ENCODE measurements at places on chromosomes 3 and 15.

GRCh38 chr3:32495609-32496008 is 7.0 kb downstream of the CMTM6 start:
- DNase-seq = no peak

DNA sequence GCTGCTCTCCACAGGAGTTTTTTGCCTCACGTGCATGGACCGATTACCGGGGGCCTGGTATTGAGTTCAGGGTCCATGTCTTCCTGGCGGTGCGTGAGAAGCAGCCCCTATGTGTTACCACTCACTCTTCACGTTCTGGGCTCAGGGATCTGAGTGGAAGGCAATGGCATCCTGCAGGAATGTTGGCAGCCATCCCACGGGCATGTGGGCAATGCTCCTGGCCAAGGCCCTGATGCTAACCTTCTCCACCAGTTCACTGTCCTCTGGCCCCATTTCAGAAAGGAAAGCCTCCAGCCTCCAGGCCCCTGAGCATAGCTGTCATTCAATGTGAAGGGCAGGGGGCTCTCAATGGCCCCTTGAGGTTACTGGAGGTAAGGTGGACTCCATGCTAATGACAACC is 43.0 kb upstream of the KY start:
- DNase-seq = no peak

DNA sequence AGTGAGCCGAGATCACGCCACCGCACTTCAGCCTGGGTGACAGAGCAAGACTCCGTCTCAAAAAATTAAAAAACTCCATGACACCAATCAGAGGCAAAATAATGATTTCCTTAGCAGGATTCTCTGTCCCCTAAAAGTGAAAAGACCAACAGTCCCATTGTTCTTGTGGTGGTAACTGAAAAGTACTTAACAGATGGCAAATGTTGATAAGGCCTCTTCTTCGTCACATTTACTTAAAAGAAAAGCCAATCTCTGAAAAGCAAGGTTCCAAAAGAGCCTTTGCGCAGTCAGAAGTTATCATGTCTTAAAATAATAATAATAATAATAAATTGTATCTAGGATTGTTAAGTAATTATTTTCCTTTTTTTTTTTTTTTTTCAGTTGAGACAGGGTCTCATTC is 56.0 kb upstream of the TASOR start:
- no peak for DNase-seq

DNA sequence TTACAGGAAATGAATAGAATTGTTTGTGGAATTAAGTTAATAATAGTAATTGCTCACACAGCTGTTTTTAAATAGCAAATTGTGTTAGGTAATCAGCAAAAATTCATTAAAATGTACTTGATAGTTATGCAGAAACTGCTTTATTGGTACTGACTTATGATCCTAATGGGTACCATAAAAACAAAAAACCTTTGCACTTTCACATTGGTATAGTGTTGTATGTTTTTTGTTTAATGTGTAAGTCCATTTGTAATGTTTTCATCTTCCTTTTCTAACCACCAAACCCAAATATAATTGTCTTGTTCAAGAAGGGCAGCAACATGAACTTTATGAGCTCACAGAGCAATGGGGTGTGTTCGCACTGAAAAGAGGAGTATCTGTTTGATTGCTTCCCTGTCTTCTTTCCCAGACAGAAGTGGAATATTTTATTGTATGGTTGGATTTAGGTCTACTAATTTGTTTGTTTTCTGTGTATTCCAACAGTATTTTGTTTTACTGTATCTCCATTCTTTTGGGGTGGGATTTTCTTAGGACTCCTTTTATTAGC is 135.8 kb downstream of the TCF12 start:
- no peak for DNase-seq

- DNase-seq = no peak
Measured at GRCh38 chr15:26392956-26393355, 379.9 kb downstream of the GABRB3 start.

- no peak for DNase-seq
Measured at GRCh38 chr3:127147291-127147885, 45.5 kb upstream of the PRR23E start.

DNA sequence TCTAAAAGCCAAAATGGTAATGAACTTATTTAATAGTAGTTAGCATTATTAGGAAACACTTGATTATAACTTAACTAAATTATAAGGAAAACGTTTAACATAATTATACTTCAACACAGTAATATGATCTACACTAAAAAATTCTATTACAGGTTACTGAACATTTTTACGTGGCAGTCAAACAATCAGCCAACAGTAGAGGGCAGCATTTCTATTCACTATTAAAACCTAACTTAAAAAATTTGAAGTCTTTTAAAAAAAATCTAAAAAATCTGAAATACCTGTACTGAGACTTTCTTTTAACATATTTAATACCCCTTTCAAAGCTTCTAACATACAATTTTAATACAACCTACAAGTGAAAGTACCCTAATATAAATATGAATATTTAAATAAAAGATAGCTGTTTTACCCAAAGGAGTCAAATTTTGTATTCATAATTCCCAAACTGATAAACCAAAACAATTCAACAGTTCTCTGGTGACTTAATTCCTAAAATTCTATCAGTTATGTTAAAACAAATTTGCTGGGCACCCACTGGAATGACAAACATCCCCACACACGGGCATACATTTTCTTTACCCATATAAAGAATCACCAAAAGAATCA is 41.5 kb downstream of the DLG1 start:
- DNase-seq = no peak

DNA sequence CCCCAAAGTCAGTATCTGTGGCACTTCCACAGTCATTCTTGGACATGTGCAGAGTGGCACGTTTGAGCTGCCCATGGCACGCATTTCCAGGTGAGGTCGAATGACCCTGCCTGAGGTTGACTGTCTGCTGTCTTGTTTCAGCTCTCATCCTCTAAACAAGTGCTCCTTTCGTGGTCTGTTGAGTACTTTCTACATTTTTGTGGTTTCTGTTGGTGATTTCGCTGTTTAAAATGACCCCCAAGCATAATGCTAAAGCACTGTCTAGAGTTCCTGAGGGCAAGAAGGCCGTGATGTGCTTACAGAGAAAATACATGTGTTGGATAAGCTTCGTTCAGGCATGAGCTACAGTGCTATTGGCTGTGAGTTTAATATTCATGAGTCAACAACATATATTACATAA is 40.0 kb upstream of the SAMMSON start:
- no peak for DNase-seq

DNA sequence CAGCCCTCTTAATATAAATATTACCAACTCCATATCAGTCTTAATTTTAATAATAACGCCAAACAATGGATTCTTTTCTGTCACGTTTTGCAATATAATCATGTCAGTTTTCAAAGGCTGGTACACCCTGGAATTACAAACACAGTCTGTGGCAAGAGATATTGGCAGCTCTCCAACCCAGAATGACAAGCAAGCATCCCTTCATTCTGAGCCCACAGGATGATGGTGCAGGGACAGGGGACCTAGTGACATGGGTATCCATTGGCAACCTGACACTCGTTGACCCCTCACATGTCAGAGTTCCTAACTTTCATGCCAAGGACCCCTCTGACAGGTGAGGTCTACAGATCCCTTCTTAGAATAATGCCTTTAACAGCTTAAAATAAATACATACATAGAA is 154.5 kb upstream of the TSC22D2 start:
- DNase-seq = no peak

DNA sequence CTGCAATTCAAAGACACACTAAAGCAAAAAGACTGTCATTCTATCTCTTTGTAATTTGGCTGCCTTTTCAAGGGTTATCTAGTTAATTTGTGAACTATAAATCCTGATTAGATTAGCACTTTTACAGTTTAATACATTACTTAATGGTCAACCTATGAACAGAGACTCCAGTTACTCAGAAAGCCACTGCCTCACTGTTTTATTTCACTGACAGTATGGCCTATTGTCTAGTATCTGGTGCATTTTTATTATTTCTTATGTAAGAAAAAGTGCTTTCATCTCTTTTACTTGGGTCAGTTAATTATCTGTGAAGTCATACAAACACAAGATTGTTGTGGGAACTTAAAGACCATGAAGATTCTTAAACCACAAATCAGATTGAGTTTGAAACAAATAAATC is 133.8 kb downstream of the ZBBX start:
- DNase-seq = no peak

GRCh38 chr3:179236669-179237301 is 14.1 kb downstream of the KCNMB3 start:
- DNase-seq = no peak

DNA sequence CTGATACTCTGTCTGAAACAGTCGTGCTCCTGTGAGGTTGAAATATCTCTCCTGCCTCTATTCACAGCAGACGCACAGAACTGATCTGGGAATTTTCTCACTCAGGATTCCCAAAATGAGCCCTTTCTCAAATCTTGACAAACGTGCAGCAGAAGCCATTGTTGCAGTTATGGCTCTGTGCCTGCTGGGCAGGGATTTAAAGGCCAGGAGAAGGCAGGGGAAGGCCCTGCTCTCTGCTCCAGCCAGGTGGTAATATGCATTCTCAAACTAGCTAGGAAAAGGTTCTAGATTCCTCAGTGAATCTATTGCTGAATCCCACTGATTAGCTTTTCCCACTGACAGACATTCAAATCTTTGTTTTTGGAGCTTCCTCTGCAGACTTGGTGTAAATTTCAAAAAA is 2.2 kb downstream of the MINAR1 start:
- no peak for DNase-seq

DNA sequence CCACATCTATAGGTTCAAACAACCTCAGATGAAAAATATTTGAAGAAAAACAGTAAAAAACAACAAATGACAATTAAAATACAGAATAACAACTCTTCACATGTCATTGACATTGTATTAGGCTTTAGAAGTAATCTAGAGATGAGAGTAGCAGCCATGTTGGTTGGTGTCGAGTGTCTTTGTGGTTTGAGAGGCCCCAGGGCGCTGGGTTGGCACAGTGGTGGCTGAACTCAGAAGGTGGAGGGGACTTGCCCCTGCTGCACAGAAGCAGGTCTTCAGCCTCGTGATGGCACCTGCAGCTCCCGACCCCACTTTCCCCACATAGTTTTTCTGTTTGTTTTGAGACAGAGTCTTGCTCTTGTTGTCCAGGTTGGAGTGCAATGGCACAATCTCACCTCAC is 187.2 kb downstream of the OSBPL10 start:
- DNase-seq = no peak

- DNase-seq = no peak
Measured at GRCh38 chr3:172666181-172666872, 44.5 kb downstream of the NCEH1 start.

DNA sequence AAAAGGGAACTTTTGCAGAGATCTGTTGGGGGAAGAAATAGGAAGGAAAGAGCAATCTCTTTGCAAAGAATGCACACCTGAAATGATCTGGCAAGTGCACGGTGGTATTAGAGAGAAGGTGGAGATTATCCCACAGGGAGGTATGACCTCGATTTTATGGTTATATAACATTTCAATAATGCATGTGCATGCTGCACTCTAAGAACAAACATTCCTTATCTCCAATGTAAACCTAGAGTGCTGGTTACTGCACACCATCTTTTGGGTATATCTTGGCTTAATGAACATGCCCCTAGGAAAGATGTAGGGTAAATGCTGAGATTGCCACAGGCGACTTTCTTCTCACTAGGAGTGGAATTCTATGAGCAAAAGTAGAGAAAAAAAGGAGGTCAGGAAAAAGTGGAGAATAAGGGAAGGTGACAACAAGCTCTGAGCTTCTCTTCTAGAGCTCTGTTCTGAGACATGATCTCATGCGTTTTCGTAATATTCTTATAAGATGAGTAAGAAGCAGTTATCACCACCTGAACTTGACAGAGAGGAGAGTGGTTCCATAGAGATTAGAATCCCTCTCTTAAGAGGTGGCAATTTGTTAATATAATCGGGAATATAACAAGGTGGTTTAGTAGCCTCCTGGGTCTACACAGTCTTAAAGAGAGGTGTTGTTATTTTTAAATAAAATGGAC is 117.5 kb upstream of the TMC3 start:
- no peak for DNase-seq

DNA sequence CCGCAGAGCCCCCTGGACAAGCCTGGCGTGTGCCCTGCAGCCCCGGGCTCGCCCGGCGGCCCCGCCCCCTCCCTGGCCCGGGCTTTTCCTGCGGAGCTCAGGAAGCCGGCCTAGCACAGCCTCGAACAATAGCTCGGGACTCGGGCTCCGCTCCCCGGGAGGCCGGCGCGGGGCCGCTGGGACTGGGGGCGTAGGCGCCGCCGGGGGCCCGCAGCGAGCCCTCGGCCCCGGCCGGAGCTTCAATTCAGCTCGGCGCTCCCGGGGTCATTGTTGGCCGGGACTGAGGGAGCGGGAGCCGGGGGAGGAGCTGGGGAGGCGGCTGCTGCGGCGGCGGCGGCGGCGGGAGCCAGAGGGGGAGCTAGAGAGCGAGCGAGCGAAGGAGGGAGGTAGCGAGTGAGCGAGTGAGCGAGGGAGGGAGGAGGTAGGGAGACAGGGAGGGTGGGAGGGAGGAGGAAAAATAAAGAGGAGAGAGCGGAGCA is 41.0 kb upstream of the ROPN1 start:
- peak; percentile 80 for DNase-seq

DNA sequence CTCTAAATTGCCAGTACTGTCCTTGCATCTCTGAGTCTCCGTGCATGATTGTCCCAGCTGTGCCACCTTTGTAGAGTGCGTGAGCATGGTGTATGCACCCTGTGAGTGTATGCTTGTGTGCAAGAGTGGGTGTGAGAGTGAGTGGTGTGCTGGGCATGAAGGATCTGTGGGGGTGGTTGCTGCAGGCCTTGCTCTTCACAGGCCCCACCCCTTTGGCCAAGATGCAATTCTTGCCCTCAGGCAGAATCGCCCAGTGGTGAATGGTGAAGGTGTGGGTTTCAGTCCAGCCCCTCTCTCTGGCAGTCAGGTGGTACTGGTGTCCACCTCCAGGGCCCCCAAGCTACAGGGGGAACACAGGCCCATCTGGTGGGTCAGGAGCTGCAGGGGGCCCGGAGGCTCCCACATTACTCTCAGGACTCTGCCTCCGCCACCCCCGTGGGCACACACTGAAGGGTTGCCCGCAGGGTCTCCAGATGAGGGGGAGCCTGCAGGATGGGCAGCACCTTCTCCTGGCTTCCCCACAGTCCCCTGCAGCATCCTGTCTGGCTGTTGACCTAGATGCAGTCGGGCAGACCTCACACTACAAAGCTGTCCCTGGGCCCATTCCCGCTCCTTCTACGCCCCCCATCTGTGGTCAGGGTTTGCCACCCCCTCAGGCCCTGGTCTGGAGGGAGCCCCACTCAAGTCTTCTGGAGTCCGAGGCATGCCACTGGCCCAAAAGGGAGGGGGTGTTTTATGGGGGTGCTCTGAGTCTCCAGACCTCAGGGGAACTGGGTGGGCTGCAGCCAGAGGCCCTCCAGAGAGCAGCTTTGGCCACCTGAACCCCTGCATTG is 8.3 kb upstream of the ROPN1B start:
- DNase-seq = no peak
